ENCODE measurements at places on chromosomes 2 and 18.

DNA sequence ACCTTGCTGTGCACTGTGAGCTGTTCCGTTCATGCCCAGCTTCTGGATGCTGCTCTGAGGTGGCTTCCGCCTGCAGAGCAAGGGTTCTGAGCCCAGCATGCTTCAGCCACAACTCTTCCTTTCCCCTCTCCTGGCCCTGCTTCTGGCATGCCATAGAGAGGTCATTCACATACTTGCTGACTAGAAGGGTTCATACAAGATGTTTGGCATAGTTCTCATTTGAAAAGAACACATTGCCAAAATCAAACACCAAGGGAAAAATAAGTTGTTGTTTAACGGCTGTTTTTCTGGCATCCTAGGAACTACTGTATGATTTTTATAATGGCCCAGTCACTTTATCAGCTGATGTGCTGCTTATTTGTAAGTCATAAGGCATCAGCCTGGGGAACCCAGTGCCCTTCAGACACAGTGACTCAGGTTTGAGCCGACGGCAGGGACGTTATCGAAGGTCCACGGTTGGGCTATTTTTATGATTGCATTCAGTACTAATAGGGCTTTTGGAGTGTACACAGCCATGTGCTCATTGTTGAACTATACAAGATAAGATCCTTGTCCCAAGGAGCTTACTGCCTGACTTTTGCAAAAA lies 53.9 kb upstream of the CTAGE1 start:
- no peak for DNase-seq

DNA sequence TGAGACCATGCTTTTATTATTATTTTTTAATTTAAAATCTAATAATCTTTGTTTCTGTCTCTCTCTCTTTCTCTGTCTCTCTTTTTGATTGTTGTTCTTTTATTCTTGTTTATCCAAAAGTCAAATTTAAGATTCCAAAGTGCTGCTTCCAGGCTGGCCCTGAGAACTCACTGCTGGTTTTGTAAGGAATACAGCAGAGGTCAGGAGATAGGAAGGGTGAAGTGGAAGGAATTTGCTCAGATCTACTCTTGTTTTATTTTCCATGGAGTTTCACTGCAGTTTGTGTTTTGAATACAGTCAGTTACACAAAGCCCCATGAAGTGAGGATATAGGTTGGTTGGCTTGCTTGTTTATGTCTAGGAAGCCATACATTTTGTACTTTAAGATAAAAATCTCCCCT lies 168.1 kb downstream of the MIB1 start:
- no peak for DNase-seq

DNA sequence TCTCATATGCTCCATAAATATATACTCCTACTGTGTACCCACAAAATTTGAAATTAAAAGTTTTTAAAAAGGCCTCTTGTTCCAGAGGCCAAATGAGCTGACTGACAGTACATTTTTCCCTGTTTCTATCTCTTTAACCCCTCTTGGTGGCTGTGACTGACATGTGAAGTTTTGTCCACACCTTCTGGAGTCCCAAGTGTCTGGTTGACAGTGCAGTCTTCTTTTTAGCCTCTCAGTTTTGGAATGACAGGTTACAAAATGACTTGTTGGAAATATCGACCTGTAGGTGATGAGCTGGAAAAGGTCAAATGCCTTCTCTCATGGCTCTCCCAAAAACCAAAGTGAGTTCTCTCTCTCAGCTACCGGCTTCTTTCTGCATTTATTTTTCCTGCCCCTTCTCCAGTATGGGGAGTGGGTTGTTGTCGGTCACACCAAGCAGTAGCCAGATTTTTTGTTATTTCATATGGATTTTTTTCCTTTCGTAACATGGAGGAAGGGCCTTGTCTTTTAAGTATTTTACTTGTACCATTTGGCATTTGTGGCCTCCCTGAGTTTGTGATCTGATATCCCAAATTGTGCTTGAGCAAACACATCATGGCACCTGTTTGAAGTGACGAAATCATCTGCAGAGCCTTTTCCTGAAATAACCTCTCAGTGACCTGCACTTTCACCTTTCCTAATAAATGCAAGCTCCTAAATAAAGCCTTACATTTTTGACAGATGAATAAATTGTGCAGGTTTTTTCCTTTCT lies 143.9 kb downstream of the ESCO1 start:
- DNase-seq, result no peak

DNA sequence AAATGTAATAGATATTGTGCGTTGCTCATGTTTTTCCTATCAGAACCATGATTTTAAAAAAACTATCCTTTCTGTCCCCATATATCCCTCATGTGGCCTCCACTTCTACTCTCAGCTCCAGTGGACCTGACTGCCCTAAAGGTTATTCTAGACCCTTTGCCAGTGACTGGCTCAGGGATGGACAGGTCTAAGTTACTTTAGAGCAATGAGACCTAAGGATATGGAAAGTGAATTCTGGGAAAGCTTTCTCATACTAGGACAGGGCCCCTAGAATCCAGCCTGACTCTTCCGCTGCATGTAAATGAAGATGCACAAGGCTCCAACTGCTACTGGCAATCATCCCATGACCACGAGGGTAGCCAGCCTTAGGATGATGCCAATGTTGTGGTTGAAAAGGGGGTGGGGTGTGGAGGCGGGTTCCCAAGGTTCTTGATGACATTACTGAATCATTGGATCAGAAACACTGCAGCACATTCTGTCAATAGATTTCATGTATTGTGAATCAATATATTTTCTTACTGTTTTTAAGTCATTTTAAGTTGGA lies 21.3 kb downstream of the C2orf69 start:
- no peak for DNase-seq

- DNase-seq, result no peak
Observed at GRCh38 chr2:129193961-129194360, 785.5 kb upstream of the RAB6C start.

GRCh38 chr18:79720359-79720733 lies 40.7 kb downstream of the CTDP1 start:
- DNase-seq, result no peak

- DNase-seq, result no peak
Observed at GRCh38 chr2:118294063-118294462, 205.8 kb downstream of the INSIG2 start.

GRCh38 chr2:168529900-168530561 lies 74.0 kb downstream of the CERS6 start:
- DNase-seq, result no peak

GRCh38 chr18:59878644-59879043 lies 21.2 kb upstream of the PMAIP1 start:
- no peak for DNase-seq

DNA sequence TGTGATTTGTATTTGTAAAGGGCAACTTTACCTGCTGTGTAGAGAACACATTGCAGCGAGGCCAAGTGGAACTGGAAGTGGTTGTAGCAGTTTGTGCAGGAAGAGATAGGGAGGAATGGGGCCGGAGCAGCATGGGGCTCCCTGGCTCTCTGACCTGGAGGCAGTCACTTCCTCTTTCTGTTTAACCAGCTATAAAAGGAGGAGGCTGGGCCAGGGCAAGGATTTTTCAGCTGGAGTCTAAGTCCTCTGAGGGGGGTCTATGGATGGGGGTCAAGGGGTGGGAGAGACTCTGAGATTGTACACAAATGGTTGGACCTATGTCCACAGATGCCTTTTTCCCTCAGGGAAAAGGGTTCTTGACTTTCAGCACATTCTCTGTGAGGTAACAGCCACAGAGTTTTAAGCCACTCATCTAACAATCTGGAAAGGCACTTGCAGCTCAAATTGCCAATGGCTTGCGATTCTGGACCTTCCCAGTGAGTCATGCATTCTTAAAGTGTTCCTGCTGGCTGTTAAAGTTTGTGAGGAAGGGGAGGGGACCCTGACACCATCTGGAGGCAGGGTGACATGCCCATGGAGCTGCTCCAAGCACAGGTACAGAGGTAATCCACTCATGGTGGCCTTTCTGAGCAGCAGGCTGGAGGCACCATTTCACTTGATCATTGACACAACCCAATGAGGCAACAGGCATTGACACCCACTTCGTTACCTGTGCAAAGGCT lies 347.0 kb downstream of the CYRIA start:
- DNase-seq, result no peak

GRCh38 chr18:74963820-74964446 lies 245.0 kb downstream of the PTGR3 start:
- DNase-seq, result no peak

DNA sequence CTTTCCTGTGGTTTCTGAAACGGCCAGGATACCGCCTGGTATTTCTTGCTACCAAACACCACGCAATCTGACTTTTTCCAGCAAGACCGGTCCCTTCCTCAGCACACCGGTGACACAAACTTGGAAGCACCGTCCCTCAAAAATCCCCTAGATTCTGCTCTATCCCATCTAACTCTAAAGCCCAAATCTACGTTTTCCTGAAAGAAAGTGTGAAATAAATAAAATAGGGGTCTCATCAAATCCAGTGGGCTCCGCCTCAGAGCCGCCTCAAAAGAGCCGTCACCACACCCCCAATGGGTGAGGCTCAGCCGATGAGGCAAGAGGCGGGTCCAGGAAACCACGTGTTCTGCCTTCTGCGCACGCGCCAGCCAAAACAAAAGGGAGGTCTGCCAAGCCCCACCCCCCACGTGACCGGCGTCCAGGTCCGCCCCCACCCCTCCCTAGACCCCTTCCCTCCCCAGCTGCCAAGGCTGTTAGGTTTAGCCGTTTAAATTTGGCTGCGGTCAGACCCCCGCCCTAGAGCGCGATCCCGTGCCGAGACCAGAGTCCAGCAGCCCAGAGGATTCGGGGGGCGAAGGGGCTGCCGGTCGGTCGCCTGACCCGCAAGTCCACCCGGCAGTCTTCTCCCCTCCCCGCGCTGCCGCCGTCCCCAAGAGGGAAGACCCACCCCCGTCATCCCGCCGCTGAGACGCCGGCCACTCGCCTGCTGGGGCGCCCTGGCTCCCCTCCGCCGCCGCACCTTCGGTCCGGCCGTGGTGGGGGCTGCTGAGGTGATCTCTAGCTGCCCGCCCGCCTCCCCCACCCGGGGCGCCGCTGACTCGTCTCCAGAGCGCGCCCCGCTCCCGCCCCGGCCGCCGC lies 534 bp downstream of the KANSL1L start:
- peak; percentile 89 for DNase-seq

DNA sequence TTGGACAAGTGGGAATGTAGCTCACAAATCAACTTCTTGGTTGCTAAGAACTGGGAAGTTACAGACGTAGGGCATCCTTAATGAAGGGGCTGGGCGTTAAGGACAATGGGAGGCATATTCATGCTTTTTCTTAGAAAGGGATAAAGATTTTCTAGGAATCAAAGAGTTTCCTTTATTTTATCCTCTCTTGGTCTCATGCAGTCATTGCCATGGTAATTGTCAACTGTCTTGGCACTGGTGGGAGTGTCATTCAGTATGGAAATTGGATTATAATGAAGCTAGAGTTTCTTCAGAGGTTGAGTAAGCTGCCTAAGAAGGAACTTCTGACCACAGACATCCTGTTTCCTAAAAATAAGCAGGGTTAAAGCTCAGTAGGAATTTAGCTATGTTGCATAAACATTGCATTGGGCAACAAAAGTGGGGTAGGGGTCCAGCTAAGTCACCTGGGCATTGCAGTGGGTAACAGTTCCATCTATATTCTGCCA lies 114.0 kb downstream of the LYPD6B start:
- DNase-seq, result peak; percentile 83

DNA sequence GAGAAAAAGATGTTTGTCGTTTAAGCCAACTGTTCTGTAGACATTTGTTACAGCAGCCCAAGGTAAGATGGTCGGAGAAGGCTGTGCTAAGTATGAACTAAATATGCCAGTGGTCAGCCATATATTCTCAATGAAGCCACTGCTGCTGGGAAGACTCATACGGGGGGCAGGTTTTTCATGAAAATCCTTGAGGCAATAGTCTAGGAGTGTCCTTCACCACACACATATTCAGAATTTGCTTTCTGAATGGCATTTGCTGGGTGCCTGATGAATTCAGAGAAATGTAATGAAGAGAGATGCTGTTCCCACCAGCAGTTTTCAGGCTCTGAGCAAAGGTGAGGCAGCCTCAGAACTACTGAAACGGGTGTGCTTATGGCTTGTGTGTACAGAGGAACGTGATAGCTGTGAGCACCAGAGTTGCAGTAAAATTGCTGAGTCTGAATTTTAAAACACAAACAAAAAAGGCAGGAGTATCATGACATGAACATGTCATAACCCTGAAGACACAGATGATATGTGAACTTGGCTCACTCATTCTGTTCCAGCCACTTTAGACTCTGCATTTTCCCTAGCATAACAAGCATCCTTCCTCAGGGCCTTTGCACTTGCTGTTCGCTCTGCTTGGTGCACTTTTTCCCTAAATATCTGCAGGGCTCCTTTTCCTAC lies 21.3 kb upstream of the TCF4 start:
- DNase-seq, result no peak

DNA sequence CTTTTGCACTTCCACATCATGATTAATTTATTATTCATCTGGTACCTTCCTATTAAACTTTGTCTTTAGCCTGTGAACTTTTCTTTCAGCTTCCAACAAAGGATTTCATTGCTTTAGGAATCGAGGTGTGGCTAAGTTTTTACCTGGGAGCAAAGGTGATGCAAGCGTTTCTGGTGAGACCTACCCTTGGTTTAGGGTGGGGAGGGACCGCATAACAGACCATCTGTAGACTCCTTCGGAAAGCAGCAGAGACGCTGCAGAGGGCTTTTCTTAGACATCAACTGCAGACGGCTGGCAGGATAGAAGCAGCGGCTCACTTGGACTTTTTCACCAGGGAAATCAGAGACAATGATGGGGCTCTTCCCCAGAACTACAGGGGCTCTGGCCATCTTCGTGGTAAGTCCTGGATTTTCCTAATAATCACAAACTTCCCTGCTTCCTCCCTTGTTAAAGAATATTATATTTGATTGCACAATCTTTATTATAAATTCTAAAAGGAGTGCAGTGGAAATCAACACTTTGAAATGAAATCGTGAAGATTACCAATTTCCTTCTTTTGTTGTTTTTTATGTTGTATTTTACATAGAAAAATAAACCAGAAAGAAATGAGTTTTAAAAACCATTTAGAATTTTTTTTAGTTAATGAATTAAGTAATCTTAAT lies at the start of gene DSG3:
TSS of gene DSG3 (plus strand) at position 212 of the 662 bp plus-strand sequence. CDS start at position 349, 137 bp downstream.
- DNase-seq, result no peak

- no peak for DNase-seq
Observed at GRCh38 chr2:113806217-113806913, 49.9 kb upstream of the SLC35F5 start.

GRCh38 chr2:109247812-109248211 lies 118.8 kb downstream of the SH3RF3 start:
- no peak for DNase-seq

DNA sequence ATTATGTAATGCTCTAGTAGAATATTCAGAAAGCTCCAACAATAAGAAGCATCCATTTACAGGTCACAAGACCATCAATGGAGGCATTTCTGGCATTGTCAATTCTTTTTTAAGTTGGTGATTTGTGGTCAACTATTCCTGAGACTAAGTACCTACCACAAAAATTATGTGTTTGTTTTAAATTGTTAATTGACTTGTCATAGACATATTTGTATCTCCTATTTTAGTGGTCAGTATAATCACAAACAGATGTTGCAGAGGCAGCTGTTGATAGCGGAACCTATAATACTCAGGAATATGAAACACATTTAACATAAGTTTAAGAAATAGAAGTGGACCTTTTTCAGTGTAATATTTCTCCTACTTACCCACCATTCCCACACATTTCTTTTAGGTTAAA lies 430.1 kb downstream of the CCDC85A start:
- no peak for DNase-seq

GRCh38 chr2:186195696-186196095 lies 290.4 kb upstream of the ZC3H15 start:
- DNase-seq, result no peak
